Heart left ventricle (tissue), 16 donors: ENCODE measurements at places on chromosomes 1 and 21. TPM values are rescaled to one million over a fixed set of nuclear protein-coding genes. Genes with fewer than 3 reads are reported as not detected.

EPHA8 gene
- total RNA-seq: not detected

DNA sequence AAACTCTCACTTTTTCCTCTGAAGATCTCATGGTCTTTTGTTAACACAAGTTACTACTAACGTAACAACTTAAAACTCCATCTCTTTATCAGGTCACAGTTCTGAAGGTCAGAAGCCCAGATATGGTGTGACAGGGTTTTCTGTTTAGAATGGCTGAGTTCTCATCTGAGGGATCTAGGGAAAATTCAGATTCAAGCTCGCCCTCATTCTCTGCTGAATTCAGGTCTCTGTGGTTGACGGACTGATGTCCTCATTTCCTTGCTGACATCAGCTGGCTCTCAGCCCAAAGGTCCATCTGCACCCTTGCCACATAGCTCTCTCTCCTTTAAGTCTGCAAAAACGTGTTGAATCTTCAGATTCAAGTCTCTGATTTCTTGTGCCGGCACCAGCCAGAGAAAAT, 6.1 kb upstream of the NTPCR start:
- DNase-seq: no peak

F3 gene
- total RNA-seq: 88.8 TPM

ASTN1 gene
- 3.6 TPM for total RNA-seq

- no peak for DNase-seq
Observed at GRCh38 chr1:147246044-147246690, 3.7 kb downstream of the CHD1L start.

GRCh38 chr1:232183266-232183800, 446.6 kb downstream of the SIPA1L2 start:
- no peak for DNase-seq

ANGPTL7 gene
- total RNA-seq: 1.6 TPM

GRCh38 chr1:179941454-179941853, 13.2 kb upstream of the CEP350 start:
- no peak for DNase-seq

- no peak for DNase-seq
Observed at GRCh38 chr21:40129809-40130208, 262.6 kb downstream of the PCP4 start.

B4GALT2 gene
- total RNA-seq: 29.5 TPM

DNA sequence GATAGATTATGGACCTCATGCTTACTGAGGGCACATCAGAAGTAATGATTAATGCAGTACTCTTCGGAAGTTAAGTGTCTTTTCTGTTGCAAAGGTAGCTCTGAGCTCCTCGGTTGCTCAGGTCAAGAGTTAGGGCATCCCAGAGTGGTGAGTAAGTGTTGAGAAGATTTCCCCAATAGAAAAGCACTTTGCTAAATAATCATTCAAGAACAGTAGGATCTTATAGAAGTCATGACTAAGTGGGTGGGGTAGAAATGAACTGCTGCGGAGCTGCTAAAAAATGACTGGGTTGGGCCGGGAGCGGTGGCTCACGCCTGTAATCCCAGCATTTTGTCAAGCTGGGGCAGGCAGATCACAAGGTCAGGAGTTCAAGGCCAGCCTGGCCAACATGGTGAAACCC, 648.6 kb upstream of the CAMK1G start:
- DNase-seq: no peak

TSTD1 gene
- total RNA-seq: 18.3 TPM

DNA sequence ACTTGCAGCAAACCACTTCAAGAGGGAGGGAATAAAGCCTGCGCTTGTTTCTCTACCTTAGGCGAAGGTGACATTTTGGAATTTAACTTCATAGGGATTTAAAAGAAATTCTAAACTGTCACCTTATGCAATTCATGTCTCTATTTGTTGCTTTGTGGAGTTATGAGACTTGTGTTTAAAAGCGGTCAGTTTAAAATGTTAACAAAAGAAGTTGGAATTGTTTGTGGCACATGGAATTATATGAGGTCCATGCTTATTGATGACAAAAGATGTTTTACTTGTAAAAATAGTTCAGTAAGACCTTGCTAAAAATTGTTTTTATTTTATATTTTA, 15.8 kb downstream of the NR5A2 start:
- DNase-seq: no peak

DNA sequence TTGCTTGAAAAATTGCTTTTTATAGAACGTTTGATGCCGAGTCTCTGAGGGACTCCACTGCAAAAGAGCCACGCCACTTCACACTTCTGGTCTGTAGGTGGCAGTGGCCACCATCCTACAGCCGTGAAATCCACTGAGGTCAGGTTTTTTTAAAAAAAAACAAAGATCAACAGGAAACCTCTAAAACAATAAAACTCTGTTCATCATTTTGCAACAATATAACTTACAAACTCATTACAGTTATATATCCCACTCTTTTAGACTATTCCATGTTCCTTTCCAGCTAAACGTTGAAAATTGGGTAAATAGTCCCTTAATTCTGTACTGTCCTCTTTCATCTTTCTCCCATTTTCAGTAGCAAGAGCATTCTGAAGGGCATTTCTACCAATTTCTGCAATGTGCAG, 64.6 kb upstream of the FMN2 start:
- DNase-seq: no peak

CRNN gene
- not detected for total RNA-seq

MIXL1 gene
- not detected for total RNA-seq

KANK4 gene
- 0.05 TPM for total RNA-seq

DNA sequence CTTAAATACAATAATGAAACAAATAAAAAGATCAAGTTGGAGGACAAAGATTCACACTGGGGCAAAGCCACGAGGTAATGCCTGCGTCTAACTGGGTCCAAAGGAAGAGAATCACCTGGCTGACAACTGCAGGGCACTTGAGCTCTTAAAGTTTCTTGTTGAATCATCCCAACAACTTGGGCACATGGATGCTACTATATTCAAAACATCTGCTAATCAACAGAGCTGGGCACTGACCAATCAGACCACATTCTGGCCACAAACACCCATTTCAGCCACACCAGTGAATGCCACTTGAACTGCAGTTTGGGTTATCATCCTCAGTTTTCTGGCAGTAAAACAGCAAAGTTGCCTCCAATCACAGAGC, 51.0 kb downstream of the ABCA4 start:
- DNase-seq: no peak

DNA sequence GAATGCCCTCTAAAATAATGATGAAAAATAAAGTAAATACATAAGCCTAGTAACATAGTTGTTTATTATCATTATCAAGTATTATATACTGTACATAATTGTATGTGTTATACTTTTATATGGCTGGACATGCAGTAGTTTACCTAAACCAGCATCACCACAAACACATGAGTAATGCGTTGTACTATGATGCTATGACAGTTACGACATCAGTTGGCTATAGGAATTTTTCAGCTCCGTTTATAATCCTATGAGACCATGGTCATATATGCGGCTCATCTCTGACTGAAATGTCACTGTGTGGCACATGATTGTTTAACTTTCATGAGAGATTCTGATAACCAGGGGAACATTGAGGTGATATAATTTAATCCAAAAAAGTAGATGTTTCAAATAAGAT, 352.1 kb downstream of the ST6GALNAC3 start:
- no peak for DNase-seq

KIF14 gene
- 0.33 TPM for total RNA-seq

LCE1F gene
- total RNA-seq: not detected

- no peak for DNase-seq
Observed at GRCh38 chr1:152823294-152823693, 4.0 kb upstream of the LCE1A start.

RAB3GAP2 gene
- 36.1 TPM for total RNA-seq

DNA sequence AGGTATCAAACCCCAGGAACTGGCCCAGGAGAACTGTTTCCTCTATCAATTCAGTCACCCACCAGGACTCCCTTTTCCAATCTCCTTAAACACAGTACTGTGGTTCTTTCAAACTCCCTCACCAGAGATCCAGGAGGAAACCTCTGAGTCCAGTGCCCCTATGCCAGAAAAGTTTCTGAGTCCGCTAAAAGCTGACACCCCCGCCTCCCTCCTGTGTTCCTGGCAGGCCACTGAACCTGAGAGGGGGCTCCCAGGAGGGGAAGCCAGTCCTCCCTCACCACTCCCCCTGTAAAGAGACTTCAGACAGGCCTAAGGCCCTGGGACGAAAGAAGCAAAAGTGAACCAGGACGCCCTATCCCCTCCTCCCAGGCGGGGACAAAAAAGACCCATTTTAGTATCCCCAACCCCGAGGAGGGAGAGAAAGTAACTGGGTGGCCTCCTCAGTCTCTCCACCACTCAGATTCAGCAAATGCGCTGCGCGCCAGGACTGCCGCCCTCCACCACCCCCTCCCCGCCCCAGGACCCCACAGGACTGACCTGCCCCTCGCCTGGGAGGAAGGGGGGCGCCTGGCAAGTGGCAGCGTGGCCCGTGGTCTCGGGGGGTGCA, 624 bp downstream of the SLC41A1 start:
- DNase-seq: no peak

DNA sequence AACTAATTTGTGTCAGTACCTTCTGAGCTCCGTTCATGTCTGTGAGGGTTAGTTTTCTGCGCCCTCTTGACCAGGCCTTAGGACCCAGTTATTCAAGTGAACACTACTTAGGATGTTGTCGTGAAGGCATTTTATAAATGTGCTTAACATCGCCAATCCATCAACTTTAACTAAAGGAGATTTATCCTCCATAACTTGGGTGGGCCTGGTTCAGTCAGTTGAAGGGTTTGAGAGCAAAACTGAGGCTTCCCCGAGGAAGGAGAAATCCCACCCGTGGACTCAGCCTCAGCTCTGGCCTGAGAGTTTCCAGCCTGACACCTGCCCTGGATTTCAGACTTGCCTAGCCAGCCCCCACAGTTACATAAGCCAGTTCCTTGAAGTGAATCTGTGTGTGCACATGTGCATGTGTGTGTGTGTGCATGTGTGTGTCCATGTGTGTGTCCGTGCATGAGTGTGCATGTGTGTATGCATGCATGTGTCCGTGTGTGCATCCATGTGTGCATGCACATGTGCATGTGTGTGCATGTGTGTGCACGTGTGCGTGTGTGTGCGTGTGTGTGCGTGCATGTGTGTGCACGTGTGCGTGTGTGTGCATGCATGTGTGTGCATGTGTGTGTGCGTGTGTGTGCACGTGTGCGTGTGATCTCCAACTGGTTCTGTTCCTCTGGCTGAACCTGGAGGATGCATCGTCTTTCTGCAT, 62.1 kb upstream of the PDE9A start:
- no peak for DNase-seq

DNA sequence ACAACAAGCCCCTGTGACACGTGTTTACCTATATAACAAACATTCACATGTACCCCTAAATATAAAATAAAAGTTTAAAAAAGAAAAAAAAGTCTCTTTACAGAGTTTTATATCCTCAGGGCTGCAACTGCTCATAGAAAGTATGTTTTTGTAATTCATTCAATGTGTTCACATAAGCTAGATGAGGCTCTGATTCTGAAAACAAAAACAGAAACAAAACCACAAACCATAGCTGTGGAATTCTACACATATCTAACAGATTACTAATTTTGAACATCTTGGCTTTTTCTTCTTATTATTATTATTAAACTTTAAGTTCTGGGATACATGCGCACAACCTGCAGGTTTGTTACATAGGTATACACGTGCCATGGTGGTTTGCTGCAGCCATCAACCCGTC, 579.6 kb upstream of the ZRANB2 start:
- no peak for DNase-seq
